ENCODE measurements at places on chromosomes 11 and 22.

- no peak overlapping the region for H3K4me3 ChIP-seq
- H3K27me3 ChIP-seq = no peaks in the 10 kb centered on the region
- H3K27ac ChIP-seq = no peak overlapping the region
- no peaks in the 10 kb centered on the region for H3K36me3 ChIP-seq
Measured at GRCh38 chr11:37642296-37642695, 1044.3 kb upstream of the RAG2 start.

- no peak overlapping the region for H3K27ac ChIP-seq
- peaks cover 5% of the 10 kb centered on the region for H3K4me1 ChIP-seq
- no peak overlapping the region for H3K4me3 ChIP-seq
- DNase-seq = peak; percentile 21
- H3K36me3 ChIP-seq = no peaks in the 10 kb centered on the region
Measured at GRCh38 chr11:6357222-6357621, 33.1 kb upstream of the SMPD1 start.

GRCh38 chr11:56172256-56172830, 4.1 kb upstream of the OR5J2 start:
- H3K4me3 ChIP-seq = no peak overlapping the region
- no peaks in the 10 kb centered on the region for H3K4me1 ChIP-seq
- no peaks in the 10 kb centered on the region for H3K36me3 ChIP-seq
- no peaks in the 10 kb centered on the region for H3K27me3 ChIP-seq
- no peak for DNase-seq

DNA sequence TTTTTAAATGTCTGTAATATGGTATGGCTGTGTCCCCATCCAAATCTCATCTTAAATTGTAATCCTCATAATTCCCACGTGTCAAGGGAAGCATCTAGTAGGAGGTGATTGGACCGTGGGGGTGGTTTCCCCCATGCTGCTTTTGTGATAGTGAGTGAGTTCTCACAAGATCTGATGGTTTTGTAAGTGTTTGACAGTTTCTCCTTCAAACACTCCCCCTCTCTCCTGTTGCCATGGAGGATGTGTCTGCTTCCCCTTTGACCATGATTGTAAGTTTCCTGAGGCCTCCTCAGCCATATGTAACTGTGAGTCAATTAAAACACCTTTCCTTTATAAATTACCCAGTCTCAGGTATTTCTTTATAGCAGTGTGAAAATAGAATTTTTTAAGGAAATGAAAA, 31.1 kb upstream of the CD44 start:
- DNase-seq = no peak

DNA sequence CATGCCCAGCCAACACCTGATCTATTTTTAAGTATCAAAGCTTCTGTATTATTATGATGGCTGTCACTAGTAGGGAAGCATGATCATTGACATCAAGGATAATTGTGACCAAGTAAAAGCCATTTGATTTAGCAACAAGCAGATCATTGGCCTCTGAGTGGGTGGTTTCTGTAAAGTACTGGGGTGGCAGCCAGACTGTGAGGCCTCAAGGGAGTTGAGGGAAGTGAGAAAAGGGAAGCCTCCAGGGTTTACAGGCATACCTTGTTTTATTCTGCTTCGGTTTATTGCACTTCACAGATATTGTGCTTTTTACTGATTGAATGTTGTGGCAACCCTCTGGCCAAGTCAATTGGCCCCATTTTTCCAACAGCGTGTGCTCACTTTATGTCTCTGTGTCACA, 60.1 kb downstream of the PRR5L start:
- H3K36me3 ChIP-seq = no peaks in the 10 kb centered on the region
- H3K4me3 ChIP-seq = no peak overlapping the region
- no peak for DNase-seq
- H3K27me3 ChIP-seq = no peaks in the 10 kb centered on the region

DNA sequence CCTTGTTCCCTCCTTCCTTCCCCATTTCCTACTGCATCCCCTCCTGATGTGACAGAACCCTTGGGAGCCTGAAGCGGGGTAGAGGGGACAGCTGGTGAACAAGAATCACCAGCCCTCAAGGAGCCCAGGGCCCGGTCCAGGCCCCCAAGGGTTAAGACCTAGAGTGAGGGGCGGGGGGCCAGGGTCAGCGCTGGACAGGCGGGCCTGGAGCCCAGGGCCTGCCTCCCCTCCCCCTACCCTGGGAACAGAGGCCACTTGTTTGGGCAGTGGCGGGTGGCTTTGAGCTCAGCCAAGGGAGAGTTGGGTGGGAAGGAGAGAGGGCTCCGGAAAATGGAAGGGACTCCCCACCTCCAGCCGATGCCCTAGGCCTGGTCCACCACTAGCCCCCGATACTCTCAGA, 2.1 kb downstream of the ARAP1 start:
- H3K4me1 ChIP-seq = peaks cover 18% of the 10 kb centered on the region
- no peak for DNase-seq
- H3K27ac ChIP-seq = no peak overlapping the region
- H3K36me3 ChIP-seq = no peaks in the 10 kb centered on the region
- H3K4me3 ChIP-seq = no peak overlapping the region

DNA sequence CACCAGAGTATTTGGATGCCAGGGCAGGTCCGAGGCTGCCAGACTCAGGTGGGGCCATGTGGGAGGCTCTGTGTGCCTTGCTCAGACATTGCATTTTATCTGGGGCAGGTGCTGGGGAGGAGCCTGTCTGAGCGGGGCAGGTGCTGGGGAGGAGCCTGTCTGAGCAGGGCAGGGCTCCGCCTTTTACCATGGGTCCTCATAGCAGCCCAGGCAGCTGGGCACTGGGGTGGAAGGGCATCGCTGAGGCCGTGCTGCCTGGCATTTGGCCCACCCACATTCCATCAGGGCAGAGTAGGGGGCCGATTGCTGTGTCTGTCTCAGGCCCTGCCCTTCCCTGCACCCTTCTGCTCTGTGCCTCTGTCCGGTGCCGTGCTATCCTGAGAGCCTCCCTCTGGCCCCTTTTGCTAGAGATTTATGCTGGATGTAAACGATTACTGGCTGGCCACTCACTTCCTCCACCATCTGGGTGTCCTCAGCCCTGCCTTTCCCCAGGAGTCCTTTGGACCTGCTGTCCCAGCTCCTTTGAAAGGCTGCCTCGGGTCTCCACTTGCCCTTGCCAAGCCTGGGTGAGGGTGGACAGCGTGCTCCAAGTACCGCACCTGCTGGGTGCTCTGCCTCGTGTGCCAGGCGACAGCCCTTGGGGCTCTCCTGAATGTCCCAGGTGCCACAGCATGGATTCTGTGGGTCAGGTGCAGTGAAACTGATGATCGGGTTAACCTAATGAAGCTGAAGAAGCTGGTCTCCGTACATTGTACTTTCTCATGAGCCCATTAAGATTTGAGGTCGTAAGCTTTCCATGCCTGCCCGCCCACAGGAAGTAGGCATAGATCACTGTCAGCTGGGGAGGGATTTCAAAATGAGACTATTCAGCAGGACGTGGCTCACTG, 281.6 kb downstream of the TBC1D22A start:
- no peaks in the 10 kb centered on the region for H3K27me3 ChIP-seq
- H3K4me1 ChIP-seq = no peaks in the 10 kb centered on the region
- no peak overlapping the region for H3K4me3 ChIP-seq
- DNase-seq = no peak

DNA sequence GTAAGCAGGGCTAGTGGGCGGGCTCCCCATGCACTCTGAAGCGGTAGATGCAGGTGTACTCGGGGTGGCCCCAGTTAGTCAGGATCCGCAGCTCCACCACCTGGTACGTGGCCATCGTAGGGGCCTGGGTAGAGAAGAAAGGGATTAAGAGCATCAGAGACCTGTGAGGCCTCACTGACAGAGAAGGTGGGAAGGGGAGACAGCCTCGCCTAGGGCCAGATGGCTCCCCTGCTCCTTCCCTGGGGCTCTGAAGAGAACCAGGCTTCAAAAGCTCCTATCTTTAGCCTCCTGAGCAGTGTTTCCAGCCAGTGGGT, 19.6 kb downstream of the SUN2 start:
- peaks cover 8% of the 10 kb centered on the region for H3K36me3 ChIP-seq
- no peak for DNase-seq
- H3K27ac ChIP-seq = peak overlapping the region; percentile 85
- H3K4me3 ChIP-seq = no peak overlapping the region

GRCh38 chr11:72701466-72701865, 27.2 kb upstream of the PDE2A start:
- H3K4me3 ChIP-seq = no peak overlapping the region
- H3K36me3 ChIP-seq = no peaks in the 10 kb centered on the region
- peaks cover 5% of the 10 kb centered on the region for H3K4me1 ChIP-seq
- H3K27ac ChIP-seq = no peak overlapping the region
- DNase-seq = no peak
